ENCODE measurements at places on chromosomes 6 and 20.

DNA sequence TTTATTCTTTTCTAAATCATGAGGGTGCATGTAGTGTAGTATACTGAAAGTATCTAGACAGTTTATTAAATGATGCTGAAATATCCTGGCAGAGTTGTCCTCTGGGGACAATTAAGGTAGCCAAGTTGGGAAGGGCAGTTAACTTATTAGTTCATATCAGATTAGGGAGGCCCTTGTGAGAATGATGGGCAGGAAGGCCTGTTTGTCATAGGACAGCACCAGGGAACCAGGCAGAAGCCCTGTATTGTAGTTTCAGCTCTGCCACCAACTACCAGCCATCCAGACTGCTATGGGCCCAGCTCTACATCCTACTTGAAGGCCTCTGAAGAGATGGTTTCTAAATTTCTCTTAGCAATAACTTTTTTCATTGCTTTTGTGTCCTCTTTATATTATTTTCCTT lies 4.0 kb downstream of the MYLIP start:
- DNase-seq = no peak

DNA sequence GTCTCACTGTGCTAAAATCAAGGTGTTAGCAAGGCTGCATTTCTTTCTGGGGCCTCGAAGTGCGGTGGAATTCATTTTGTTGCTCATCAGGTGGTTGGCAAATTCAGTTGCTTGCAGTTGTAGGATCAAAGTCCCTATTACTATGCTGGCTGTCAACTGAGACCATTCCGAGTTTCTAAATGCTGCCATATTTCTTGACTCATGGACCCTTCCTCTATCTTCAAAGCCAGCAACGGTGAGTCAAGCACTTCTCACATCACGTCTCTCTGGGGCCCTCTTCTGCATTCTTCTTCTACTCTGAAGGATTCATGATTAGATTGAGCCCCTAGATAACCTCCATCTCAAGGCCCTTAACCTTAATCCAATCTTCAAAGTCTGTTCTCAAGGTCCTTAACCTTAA lies 619.7 kb downstream of the HACE1 start:
- no peak for DNase-seq

GRCh38 chr6:49401063-49401462 lies 62.0 kb downstream of the MMUT start:
- no peak for DNase-seq

GRCh38 chr6:31876357-31876756 lies 2.4 kb downstream of the SLC44A4 start:
- no peak for DNase-seq

GRCh38 chr6:150535151-150535804 lies 64.4 kb upstream of the PLEKHG1 start:
- no peak for DNase-seq

- no peak for DNase-seq
These were observed 6.7 kb downstream of the ACOT13 start for GRCh38 chr6:24673625-24674024.

DNA sequence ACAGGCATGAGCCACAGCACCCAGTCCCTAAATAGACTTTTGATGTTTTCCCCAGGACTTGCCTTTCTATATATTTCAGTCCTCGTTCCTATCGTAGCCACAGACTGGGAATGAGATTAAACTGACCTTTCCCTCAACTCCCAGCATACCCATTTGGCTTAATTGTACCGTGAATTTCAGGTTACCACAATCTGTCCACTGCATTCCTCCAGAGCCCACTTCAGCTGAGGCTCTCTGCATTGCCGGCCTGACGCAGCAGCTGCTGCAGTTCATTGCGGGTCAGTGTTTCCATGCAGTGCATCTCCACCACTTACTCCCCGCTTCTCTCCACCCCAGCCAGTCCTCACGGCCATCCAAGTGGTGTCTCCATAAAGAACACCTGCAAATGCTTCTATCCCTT lies 103.1 kb upstream of the RIN2 start:
- DNase-seq = no peak

DNA sequence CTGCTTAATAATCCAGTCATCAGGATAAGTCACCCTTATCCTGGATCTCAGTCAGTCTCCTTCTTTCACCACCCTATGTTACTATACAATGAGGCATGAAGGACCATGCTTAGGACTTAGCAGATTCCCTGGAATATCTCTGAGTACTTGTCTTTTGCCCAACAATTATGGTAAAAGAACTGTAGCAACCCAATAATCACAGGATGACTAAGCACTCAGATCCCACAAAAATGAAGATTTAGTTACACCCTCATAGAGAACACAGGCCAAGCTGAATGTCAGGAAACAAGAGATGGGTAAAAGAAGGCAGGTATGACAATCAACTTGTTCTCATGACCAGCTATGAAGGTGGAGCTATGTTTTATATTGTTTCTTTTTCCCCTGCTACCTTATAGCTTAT lies 91.4 kb downstream of the EDN1 start:
- no peak for DNase-seq

GRCh38 chr6:150417250-150417649 lies 48.4 kb downstream of the IYD start:
- no peak for DNase-seq

GRCh38 chr6:7469696-7470095 lies 71.8 kb upstream of the DSP start:
- DNase-seq = no peak

DNA sequence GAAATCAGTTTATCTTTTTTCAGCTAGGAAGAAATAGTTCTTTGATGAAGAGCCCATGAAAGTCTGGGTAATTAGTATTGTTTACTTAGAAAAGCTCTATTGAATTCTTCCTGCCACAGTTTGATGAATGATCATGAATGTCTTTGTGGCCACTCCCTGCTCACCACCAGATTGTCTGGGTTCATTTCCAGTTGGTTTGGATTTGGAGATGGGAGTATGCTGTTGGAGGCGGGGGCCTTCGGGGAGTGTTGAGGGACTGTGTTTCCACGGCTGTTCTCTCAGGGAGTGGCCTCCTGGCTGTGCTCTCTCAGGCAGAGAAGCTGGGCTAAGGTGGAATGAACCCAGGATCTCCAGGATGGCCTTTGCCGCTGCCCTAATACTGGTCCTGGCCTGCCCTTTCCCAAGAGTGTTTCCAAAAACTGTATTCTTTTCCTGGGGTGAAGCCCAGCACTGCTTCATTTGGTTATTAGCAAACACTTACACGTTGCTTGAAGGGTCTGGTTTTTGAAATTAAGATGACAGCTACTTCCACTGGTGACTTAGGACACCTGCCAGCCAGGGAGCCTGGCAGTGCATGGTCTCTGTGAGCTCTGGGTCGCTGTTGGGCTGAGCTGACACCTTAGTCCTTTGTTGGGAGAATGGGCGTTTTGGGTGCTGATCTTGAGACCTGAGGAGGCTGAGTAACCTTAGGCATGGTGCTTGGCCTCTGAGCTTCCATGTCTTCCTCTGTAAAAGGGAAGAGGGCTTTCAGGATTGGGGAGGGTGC lies 23.2 kb downstream of the PRPF6 start:
- DNase-seq = no peak

DNA sequence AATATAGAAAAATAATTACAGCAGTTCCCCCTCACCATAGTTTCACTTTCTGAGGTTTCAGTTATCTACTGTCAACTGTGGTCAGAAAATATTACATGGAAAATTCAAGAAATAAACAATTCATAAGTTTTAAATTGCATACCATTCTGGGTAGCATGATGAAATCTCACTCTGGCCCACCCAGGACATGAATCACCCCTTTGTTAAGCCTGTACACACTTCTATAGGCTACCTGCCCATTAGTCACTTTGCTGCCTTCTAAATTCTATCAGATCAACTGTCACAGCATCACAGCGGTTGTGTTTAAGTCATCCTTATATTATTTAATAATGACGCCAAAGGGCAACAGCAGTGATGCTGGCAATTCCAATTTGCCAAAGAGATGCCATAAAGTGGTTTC lies 140.3 kb upstream of the RUNX2 start:
- peak; percentile 12 for DNase-seq

GRCh38 chr6:169893624-169894023 lies 142.2 kb downstream of the ERMARD start:
- no peak for DNase-seq

GRCh38 chr6:47076422-47077344 lies 34.6 kb upstream of the ADGRF1 start:
- DNase-seq = no peak

- no peak for DNase-seq
These were observed 33.7 kb downstream of the FAM50B start for GRCh38 chr6:3882866-3883265.

DNA sequence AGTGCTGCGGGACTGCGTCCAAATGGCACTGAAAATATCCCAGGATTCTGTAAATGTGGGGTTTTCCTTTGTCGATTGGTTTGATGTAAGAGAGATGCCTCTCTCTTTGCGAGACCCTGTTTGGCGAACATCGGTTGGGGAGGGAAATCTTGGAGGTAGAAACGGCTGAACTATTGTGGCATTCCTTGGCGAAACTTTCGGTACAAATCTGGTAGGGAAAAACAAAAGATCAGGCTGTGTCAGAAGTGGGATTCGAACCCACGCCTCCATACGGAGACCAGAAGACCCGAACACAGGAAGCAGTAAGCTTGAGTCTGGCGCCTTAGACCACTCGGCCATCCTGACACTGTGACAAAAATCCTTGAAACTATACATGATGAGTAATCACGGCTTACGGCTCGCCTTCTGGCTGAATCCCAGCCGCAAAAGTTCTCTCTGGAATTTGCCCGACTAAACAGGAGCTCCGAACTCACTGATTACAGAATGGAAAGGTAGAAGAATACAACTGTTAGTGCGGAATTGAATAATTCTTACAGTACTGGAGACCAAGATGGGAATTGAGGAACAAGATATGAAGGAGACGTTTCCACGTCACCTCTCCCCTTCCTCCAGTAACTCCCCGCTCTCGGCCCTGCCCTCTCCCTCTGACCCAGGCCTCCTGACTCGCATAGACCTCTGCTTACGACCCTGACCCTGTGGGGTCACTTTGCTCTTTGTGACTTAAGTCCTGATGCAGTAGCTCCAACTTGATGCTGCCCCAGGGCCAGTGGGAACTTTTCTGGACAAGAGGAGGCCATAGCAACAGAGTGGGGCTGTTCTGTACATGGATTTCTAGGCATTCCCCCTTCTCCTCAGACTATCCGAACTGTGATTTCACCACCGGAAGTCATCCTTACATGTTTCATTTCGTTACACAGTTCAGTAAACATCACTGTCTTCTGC lies 132.8 kb upstream of the ZNF184 start:
- peak; percentile 77 for DNase-seq

DNA sequence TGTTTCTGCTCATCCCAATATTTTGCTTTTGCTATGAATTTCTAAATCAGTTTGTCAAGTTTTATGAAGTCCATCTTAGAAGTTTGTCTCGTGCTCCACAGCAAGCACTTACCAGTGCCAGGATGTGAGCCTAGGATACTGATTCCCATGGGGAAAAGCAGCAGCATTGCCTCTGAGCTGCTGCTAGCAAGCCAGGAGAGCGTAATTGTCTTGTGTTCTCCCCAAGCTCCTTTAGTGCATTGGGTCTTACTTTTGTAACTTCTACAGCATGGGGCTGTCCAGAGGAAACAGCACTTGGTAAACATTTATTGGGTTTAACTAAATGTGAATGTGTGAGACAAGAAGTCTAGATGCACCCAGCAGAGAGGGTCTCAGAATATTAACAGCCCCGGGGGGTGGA lies 76.1 kb downstream of the RNF182 start:
- DNase-seq = no peak

GRCh38 chr20:17634661-17635331 lies 47.2 kb downstream of the RRBP1 start:
- DNase-seq = no peak

DNA sequence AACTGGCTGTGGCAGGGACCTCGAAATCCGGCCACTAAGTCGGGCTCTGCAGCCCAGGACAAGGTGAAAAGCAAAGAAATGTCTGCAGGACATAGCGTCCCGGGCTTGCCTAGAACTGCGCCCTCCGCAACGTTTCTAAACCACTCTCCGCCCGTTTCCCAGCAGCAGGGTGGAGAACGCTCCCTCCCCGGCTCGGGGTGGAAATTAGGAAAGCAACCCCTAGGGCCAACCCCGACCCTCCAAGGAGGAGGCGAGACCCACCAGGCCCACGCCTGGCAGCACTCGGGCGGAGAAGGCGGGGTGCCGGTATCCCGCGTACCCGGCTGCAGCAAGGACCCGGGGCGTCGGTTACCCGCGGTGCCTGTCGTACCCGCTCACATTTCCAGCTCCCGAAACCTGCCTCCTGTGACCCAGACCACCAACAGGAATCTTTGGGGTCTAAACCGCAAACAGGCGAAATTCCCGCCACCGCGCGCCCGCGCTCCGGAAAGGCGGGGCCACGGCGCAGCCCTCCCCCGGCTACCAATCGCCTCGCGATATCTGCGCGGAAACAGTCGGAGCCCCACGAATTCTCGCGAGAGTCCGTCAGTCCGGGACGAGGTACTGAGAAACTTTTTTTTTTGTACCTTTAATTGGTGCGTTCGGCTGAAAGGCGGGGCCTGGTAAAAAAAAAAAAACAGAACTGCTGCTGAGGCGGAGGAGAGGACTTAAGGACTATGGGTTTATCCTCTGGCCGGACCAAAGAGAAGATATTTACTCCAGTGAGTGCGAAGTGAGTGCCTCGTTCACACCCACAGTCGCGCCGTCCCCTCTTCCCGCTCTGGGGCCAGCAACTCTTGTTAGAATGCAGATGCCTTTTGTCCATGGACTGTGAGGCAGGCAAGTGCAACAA lies at the start of gene MMS22L:
Gene MMS22L, minus strand, starts transcription at position 491 of the 892 bp plus-strand sequence. CDS start 739 bp downstream, outside the sequence.
- peak; percentile 85 for DNase-seq

DNA sequence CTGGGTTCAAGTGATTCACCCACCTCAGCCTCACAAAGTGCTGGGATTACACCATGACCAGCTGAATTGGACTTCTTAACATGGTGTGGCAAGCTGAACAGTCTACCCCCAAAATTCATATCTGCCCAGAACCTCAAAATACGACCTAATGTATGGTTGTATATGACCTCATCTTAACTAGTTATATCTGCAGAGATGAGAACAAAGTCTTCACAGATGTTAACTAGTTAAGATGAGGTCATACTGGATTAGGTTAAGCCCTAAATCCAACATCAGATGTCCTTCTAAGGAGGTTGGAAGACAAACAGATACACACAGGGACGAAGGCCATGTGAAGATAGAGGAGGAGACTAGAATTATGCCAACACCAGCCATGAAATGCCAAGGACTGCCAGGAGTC lies 102.5 kb downstream of the JPH2 start:
- no peak for DNase-seq

DNA sequence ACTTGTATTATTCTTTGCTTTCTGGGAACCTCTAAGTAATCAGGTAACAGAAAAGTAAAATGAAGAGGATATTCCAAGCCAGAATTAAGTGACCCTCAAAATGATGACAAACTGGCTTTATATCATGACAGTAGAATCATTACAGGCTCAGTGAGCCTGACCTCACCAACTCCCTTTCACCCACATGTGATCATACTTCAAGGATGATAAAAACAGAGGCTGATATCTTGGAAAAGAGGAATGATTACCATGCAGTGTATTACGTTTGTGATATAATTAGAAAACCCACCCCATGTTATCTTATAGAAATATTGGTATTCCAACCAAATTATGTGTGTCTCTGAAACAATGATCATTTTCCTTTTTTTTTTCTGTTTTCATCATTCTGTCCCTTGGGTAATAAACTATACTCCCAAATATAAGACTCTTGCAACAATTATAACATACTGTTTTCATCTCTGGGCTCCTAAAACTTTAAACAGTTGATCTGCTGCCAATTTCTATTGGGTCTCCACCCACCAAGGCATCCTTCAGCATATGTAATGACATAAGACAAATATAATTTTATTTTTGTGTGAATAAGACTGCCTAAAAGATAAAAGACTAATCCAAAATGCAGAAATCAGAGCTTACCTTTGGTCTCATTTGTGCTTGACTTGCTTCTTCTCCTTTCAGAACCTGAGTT lies 115.7 kb downstream of the DST start:
- no peak for DNase-seq
